ENCODE measurements at places on chromosomes 16 and 17.

- no peak for DNase-seq
These were observed 53.4 kb downstream of the MEOX1 start for GRCh38 chr17:43608313-43608712.

DNA sequence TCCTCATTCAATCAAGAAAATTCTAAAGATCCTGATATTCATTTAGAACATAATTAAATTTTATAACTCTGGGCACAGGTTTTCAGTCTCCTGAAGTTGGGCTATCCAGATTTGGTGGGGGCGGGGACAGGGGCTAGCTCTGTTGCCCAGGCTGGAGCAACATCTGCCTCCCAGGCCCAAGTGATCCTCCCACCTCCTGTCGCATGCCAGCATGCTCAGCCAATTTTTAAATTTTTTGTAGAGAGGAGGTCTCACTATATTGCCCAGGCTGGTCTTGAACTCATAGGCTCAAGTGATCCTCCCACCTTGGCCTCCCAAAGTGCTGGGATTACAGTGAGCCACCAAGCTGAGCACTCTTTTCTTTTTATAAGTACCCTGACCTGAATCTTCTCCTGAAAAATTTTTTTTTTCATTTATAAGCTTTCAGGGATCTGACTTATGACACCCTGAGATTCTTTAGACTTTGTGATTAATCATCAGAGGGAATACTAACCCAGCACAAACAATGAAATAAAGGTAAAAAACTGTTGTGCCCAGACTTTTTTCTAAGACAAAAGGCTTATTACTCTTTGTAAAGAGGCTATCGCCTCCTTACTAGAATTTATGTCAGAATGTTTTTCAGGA, 62.6 kb downstream of the TUBD1 start:
- no peak for DNase-seq

GRCh38 chr17:68595986-68596385, 5.2 kb downstream of the FAM20A start:
- DNase-seq: no peak

GRCh38 chr17:34173241-34173640, 81.8 kb upstream of the CCL2 start:
- DNase-seq: no peak

GRCh38 chr16:31064882-31065461, 9.1 kb downstream of the ZNF668 start:
- DNase-seq: no peak

DNA sequence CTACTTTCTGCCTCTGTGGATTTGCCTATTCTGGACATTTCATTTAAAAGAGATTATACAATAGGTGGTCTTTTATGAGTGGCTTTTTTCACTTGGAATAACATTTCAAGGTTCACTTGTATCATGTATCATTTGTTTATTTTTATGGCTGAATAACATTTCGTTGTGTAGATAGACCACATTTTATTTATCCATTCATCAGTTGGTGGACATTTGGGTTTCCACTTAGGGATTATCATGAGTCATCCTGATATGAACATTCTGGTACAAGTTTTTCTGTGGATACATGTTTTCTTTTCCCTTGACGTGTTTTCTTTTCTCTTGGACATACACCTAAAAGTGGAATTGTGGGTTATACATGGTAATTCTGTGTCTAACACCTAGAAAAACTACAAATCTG, 25.3 kb downstream of the PRSS54 start:
- DNase-seq: no peak

GRCh38 chr16:67892899-67893742, at the start of gene PSKH1:
Gene PSKH1 (plus strand): TSS chr16:67893254. CDS start chr16:67908750, 15,496 bp downstream.
- peak; percentile 88 for DNase-seq

GRCh38 chr17:33949100-33949499, 306.0 kb upstream of the CCL2 start:
- no peak for DNase-seq

DNA sequence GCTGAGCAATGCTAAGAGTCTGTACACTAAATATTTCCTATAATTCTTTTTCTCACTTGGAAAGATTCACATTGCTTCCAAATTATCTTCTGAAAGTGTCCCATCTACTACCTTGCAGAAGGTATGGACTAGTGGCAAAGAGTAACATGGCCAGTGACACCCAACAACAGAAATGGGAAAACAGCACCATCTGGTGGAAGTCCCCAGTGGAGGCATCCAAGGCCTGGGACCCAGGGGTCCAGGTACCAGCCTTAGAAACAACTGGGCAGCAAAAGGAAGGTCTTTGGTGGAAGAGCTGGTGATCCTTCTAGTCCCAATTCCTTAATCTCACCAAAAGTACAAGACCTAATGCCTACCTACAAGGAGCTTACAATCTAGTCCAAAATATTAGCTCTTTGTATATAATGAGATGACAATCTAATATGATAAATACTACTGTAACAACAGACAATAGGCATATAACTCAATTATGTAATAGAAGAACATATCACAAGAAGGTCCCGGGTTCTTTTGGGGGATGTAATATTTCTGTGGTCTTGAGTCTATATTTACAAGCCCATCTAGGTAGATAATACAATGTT, 55.3 kb downstream of the SKAP1 start:
- no peak for DNase-seq

GRCh38 chr17:49104511-49105074, 28.0 kb upstream of the B4GALNT2 start:
- no peak for DNase-seq

DNA sequence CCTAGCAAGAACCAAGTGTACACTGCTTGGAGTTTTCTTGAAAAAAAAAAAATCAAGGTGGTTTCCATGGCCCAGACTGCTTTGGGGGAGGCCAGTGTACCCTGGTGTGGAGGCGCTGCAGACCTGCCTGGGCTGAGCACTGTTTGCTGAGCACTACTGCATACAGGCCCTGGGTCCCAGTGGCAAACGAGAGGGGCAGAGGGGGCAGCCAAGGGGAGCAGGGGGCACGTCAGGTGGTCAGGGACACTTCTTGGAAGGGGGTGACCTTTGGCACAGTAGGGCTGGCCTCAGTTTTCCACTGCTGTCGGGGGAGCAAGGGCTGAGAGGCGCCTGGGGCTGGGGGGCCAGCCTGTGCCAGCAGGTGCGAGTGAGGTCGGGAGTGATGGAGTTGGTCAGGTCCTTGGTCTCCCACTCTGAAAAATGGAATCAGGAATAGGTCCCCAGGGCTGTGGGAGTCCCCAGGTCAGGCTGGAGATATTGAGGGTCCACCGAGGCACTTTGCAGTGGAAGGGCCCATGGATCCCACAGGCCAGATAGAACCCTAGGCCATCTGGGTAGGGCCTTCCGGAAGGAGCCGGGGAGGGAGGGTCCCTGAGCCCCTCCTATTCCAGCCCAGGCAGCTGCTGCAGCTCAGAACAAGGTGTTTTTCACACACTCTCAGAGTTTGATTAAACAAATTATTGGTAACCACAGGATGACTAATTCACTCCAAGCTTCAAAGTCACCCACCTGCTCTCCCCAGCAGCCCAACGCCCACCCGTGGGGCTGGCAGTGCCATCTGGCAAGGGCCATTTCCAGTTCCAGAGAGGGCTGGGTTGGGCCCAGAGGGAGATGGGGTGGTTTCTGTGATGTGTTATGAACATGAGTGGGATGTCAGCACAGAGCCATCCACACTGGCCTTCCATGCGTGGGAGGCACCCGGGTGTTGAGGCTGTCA, 3.5 kb downstream of the ZFPM1 start:
- DNase-seq: peak; percentile 59

GRCh38 chr16:57727610-57728009, 8.0 kb upstream of the KATNB1 start:
- no peak for DNase-seq

DNA sequence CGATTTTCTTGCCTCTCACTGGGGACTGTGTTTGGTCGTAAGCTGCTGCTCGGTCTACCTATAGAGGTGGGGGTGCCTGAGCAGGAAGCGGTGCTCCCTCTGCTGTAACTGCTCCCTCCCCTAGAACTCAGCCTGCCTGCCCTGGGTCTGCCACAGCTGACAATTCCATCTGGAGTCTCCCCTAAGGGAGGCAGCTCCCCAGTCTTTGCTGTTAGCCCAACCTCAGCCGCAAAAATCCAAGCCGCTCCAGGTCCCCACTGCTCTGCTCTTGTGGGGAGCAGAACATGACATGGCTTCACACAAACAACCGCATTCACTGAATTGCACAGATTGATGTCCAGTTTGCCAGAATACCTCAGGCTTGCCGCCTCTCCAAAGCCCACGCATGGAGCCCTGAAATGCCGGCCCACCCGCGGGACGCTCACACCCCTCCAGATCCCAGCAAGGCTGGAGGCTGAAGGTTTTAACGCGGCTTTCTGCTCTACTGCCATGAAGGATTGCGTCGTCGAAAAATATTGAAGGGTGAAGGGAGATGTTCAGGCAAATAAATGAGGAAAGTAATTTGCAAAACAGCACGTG, 221.5 kb upstream of the FOXF1 start:
- DNase-seq: no peak

DNA sequence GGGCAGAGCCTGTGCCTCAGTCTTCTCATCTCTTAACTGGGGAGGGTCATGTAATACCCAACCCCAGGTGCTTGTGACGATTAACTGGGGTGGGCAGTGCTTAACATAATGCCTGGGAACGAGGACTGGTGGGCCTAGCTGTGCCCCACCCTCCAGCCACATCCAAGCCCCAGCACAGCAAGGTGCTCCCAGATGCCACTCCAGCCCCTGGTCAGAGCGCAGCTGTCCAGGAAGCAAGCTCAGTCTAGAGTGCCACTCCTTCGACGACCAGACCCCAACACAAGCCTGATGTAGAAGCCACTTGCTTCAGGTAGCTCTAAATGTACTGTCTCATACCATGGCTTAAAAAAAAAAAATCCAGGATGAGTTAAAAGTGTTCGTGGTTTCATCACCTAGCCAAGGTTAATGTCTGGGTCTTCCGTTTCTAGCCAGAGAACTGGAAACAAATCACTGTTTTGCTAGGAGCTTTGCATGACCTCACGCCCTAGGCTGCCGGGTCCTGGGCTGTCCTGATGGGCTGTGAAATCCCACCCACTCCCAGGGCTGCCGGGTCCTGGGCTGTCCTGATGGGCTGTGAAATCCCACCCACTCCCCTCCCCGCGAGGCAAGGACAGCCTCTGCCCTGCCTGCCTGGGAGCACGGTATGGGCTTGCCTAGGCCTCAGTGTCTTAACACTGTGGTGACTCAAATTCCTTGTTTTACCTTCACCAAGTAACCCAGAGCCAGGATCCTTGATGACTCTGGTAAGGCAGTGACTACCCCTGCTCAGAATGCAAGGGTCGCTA, 7.7 kb downstream of the MIEF2 start:
- DNase-seq: no peak

DNA sequence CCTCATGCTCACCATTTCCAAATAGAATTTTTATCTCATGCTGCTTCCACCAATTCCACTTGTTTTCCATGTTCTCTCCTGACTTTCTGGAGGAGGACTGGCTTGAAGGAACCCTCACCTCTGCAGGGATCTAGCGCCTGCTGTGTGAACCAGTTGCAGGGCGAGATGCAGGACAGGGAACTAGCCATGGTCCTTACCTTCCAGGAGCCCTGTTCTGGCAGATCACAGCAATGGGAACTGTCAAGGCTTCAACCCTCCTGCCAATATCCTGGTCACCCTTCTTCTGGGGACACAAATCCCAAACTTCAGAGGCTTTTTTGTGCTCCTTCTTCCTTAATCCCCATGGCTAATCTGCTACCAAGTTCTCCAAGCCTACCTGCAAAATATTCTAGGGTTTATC, 60.4 kb upstream of the MMP2 start:
- no peak for DNase-seq

DNA sequence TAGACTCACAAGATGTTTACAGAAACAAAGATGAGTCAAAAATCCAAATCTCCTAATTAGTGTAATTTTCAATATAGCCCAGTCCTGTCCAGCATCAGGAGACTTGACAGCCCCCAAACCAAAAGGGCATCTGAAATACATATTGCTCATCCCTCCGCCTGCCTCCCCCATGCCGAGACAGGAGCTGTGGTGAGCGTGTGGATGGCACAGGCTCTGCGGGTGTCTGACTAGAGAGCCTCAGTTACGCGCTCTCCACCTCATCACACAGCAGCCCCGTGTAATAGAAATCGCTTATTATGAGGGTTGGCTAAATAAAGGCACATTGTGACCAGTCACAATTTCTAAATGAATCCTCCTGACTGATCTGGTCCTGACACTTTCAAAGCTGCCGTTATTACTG, 43.1 kb upstream of the CBLN1 start:
- no peak for DNase-seq

DNA sequence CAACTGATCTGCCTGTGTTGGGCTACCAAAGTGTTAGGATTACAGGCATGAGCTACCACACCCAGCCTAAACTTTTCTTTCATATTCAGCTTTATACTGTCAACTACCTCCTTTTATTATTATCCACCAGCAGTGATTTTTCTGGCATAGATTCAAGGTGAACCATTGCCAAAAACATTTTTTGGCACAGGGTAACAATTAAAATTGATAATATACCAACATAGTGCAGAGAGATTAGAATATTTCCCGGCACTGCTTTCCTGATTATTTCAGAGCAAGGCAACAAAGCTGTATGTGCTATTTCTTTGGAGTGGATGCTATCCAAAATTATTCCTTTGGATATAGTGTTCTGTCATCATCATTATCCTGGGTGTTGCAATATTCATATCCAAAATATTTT, 781.6 kb upstream of the SOX9 start:
- no peak for DNase-seq

DNA sequence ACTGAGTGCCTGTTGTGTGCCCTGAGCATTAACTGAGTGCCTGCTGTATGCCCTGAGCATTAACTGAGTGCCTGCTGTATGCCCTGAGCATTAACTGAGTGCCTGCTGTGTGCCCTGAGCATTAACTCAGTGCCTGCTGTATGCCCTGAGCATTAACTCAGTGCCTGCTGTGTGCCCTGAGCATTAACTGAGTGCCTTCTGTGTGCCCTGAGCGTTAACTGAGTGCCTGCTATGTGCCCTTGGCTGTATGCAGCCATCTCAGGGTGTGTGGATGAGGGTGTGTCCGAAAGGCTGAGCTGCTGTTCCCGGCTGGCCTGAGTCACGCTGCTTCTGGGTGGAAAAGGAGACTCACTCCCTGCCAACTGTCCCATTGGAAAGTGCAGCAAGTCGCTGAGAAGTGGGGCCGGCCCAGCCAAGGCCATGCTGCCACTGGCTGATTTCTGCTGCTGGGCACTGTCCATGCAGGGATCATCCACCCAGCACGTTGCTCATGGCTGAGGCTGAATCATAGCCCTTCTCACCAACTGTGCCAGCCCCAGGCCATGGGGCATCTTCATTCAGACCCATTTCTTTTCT, 113.8 kb downstream of the OR1D5 start:
- no peak for DNase-seq

DNA sequence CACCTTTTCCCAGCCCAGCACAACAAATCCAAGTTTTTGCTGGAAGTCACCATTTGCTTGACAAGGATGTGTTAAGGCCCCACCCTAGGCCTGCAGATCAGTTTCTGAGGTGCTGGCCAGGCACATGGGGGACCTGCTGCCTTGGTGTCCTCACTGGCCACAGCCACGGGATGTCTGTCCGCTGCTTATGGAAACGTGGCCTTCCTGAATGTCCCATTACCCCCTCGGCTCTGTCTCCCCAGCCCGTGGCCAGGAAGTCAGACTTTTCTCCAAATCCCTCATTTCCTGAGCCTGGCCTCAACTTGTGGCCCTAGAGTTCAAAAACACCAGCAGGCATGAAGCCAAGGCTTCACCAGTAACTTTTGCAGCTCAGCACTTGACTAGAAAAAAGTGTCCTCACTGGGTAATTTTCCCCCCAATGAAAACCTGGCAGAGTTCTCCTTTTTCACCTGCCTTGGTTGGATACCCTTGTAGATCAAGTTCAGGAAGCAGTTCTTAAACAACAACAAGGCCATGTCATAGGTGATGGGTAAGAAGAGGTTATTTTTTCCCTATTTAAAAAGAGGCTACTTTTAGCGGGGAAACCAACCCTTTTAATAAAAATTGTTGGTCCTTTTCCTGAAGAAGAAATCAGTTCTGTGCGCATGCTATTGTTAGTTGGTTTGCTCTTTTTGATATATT, 80.8 kb downstream of the SOCS1 start:
- DNase-seq: no peak

- no peak for DNase-seq
These were observed 1.8 kb downstream of the CCDC78 start for GRCh38 chr16:724188-725040.

Data from activated CD4-positive, alpha-beta T cell treated with anti-CD3 and anti-CD28 coated beads for 1 hour (primary cell).